Cerebellar nuclear complex (tissue), 1 donor: ENCODE measurements at places on chromosomes 2 and 18.

DNA sequence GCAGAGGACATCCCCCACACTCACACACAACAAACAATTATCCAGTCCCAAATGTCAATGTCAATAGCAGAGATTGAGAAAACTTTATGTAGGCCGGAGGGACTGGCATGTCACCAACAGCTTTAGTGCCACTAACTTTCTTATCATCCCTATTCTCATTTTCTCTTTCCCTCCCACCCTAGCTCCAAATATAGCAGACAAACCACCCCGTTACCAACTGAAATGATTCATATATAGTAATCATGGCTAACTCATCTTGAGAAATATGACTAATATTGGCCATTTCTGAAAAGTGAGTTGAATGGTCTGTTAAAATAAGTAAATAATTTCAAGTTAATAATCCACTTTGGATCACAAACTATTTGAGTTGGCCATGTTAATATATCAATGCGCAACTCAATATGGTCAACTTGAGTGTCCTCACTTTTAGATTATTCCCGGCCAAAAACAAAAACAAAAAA is 242.1 kb upstream of the RND3 start:
- no peak for DNase-seq

DNA sequence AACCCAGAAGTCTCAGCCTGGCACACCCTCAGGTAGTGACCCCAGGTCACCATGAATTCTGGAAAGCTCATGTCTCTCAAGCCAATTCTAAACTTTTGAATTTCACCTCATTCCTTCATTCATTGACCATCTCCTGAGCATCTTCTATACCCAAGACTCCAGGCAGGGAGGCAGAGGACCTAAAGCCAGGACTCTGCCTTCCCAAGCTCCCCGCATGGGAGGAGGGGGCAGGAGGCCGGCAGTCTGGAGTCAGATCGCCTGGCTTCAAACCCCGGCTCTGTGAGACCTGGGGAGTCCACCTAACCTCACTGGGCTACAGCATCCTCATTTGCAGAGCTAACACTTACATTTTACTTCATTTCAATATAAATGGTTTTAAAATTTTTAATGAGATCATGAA is 59.0 kb downstream of the SMAD7 start:
- no peak for DNase-seq

GRCh38 chr2:162524192-162524591 is 180.3 kb downstream of the GCA start:
- no peak for DNase-seq

- no peak for DNase-seq
These were observed 44.0 kb downstream of the SDC1 start for GRCh38 chr2:20180676-20181648.

- no peak for DNase-seq
These were observed 28.1 kb downstream of the ARHGAP25 start for GRCh38 chr2:68762665-68763064.

DNA sequence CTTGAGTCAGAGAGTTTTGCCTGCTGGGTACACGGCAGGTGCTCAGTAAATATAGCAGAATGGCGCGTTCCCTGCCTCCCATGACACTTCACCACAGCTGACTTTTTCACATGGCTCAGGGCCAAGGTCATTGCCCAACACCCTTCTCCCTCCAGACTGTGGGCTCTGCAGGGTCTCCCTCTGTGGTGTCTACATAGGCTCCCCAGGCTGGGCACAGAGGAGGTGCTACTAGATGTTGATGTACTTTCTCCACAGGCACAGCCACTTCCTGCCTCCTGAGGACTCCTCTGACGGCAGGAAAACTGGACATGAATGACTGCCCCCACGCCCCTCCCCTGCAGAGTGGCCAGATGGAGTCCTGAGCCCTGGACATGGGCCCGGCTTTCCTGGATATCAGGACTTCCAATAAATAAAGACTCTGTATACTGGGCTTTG is 4.2 kb downstream of the CHCHD5 start:
- peak; percentile 49 for DNase-seq

DNA sequence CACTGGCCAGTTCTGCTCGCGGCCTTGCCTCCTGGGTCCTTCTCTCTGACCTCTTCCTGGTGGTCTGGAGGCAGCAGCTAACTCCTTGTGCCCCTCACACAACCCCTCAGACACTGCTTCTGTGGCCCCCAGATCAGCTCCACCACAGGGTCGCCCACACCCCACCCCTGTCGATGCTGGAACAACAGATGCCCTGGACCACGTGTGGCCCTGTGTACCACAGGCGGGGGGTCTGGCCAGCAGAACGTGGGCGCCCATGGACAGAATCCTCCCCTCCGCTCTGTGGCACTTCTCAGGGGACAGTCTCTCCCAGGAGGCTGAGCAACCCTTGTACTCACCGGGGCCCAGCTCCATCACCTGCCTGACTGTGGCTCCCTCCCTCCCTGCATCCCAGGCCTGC is 245.6 kb downstream of the NDUFA10 start:
- DNase-seq, result no peak

GRCh38 chr2:42920446-42921146 is 128.2 kb upstream of the HAAO start:
- DNase-seq, result no peak

DNA sequence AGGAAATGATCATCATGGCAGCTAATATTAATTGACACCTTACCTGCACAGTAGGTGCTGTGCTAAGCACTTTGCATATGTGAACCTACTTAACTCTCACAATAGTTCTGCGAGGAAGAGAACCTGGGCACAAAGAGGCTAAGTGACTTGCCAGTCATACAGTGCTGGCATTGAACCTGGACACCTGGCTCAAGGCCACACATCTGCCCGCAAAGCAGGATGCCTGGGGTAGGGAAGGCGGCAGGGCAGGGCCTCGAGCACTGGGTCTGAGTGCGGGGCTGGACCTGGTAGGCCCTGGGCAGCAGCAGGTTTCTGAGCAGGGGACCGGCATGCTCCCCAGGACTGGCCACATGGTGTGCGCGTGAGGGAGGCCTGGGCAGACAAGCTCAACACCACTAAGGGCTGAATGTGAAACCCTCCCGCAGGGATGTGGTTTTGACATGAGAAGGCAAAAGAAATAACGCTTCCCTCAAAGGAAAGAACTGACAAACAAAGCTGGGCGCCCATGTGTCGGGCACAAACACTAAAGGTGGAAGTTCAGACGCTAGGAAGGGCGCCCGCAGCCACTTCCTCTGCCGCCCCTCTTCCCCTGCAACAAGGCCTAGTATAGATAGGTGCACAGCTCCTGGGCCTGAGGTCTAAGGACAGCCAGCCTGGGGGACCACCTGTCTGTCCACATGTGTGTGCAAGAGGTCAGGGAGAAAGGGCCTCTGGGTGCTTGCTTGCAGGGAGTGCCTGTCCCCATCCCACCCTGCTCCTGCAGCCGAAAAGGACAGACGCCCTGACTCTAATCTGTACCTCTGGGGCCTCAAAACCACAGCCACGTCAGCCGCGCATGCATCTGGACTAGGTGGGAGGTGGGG is 92.5 kb downstream of the ZFP36L2 start:
- no peak for DNase-seq

GRCh38 chr2:101249826-101250225 is 2.9 kb upstream of the CNOT11 start:
- DNase-seq, result no peak

- DNase-seq, result no peak
These were observed 22.7 kb upstream of the SPR start for GRCh38 chr2:72864500-72864899.

- no peak for DNase-seq
These were observed 32.2 kb downstream of the SPATS2L start for GRCh38 chr2:200338692-200339091.

DNA sequence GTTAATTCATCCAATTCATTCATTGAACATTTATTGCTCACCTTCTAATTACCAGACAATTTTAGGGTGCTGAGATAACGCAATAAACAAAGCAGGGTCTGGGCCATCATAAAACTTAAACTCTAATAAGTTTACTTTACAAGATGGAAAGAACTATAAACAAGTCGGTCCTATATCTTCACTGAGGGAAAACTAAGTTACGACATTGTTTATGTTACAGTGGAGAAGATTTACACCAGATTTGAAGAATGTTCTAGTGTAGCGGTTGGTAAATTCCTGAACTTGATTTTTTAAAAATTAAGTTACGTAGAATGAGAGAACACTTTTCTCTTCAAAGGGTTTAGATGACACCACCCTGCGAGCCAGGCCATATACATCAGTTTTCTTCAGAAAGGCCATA is 20.7 kb upstream of the FRZB start:
- no peak for DNase-seq
